Stimulated activated CD4-positive, alpha-beta T cell treated with anti-CD3 and anti-CD28 coated beads, Interleukin-4, amount 100 ng/mL, for 1 hour (primary cell): ENCODE measurements at places on chromosomes 12 and 14.
A peak's percentile ranks its signal among the peaks of the same experiment; 100 is the strongest.

- DNase-seq: no peak
These were observed 45.4 kb downstream of the ATG14 start for GRCh38 chr14:55366271-55366670.

GRCh38 chr12:67698672-67699581 is 50.4 kb downstream of the DYRK2 start:
- DNase-seq: peak; percentile 34

DNA sequence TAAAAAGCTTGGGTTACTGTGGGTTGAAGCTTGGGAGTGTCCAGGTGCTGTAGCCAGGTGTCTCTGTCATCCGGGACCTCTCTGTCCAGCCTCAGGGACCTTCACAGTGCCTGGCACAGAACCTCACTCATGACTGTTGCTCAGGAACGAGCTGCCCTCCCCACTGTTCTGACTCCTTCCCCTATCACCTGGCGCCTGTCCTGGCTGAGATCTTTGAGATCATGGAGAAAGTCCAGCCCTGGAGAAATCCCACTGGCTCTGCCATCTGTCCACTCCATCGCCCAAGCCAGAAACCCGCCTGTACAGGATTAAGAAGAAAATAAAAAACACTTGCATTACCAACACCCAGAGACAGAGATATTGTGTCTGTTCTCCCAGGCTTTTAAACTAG is 53.5 kb downstream of the DGLUCY start:
- DNase-seq: no peak

- DNase-seq: no peak
These were observed 87.3 kb downstream of the SLC41A2 start for GRCh38 chr12:104870797-104871196.

GRCh38 chr12:66573605-66574004 is 105.3 kb downstream of the GRIP1 start:
- DNase-seq: no peak

- no peak for DNase-seq
These were observed 954 bp upstream of the SLC39A2 start for GRCh38 chr14:20998139-20998538.

GRCh38 chr12:121295746-121296617 is 527 bp downstream of the CAMKK2 start:
- no peak for DNase-seq

GRCh38 chr12:109596418-109597244 is 23.0 kb downstream of the MVK start:
- DNase-seq: no peak

GRCh38 chr12:106840243-106840642 is 65.8 kb downstream of the RIC8B start:
- DNase-seq: no peak

- no peak for DNase-seq
These were observed 4.6 kb downstream of the NYNRIN start for GRCh38 chr14:24403294-24403998.

DNA sequence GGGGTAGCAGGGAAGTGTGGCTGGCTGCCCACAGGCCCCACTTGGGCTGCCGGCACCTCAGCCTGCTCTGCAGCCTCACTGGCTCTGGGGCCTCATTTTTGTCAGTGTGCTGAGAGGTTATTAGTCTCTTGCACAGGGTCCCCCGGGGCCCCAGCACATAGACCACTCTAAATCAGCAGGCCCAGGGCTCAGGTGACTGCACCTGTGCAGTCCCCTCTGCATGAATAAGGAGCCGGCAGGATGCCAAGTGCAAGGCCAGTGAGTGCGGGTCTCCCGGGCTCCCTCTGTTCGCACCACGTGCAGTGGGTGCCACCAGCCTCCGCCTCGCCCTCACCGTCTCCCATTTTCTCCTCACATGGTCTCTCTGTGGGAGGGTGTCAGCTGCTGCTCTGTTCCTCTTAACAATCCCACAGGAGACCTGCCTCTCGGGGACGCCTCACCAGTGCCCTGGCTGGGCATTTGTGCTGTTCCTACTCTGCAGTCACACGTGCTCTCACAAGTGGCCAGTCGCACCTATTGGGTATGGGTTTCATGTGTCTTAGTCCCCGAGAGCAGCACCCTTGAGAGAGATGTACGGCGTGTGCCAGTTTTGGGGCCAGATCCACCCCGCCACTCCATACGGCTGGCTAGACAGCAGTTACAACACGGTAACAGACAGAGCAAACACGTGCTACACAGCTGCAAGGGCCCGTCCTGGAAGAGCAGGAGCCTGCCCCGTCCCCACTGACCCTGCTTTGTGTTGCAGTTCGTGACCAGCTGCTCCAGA is 40.4 kb downstream of the MMAB start:
- DNase-seq: no peak

- DNase-seq: no peak
These were observed 41.7 kb downstream of the SMIM41 start for GRCh38 chr12:52120951-52121823.
